ENCODE measurements at places on chromosomes 12 and 14.

GRCh38 chr14:73684627-73685026 is 29.6 kb downstream of the PNMA1 start:
- no peak for DNase-seq

- no peak for DNase-seq
These were observed 1.8 kb downstream of the KIF26A start for GRCh38 chr14:104140213-104140462.

GRCh38 chr14:37143475-37143874 is 28.9 kb downstream of the SLC25A21 start:
- DNase-seq = no peak

- DNase-seq = no peak
These were observed 176.1 kb upstream of the SLC38A2 start for GRCh38 chr12:46548605-46549071.

- DNase-seq = no peak
These were observed 425.2 kb downstream of the EGLN3 start for GRCh38 chr14:33525626-33526025.

DNA sequence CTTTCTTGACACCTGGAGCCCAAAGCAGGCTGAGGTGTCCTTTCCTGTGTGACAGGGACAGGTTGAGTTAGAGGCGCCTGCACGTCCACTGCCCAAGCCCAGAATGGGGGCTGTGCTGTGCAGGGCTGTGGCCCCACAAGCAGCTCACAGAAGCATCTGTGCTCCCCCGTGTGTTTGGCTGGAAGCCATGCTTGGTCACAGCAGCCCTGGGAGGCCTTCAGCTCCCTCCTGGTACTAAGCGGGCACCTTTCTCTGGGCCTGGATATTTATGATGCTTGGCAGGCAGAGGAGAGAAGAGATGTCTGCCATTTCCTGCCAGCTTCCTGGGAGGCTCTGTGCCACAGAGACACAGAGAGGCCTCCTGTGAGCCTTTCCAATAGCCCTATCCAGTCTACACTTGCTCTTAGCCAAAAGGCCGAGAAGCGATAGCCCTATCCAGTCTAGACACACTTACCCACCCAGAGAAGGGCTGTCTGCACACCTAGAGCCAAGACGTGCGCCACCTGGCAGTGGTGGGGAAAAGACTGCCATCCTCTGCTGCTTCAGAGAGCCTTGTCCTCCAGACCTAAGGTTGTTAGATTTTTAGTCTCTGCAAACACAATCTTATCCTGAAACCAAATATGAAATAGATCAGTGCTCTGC is 117.4 kb downstream of the GCH1 start:
- no peak for DNase-seq

DNA sequence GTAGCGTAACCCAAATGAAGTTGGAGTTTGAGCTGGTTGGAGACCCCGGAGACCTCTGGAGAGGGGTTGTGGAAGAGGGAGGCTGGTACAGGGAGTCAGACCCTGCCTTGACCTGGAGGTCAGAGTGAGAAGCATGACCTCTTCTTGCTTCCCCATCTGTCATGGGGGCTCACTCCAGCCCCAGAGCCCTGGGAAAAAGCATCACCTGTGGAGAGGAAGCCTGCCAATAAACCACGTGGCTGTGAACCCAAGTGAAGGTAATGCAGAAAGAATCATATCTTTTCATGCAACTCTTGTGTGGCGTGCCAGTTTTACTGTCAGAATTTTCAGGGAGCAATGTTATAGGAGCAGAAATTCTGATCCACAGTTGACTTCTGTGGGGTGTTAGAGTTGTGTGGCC is 178.5 kb upstream of the PRICKLE1 start:
- DNase-seq = no peak

GRCh38 chr12:77315407-77315806 is 250.0 kb upstream of the E2F7 start:
- DNase-seq = no peak

GRCh38 chr12:131592972-131593371 is 117.9 kb upstream of the SFSWAP start:
- DNase-seq = no peak

- DNase-seq = no peak
These were observed 26.5 kb upstream of the TTC7B start for GRCh38 chr14:90842726-90843125.

Data from stimulated activated CD4-positive, alpha-beta T cell treated with anti-CD3 and anti-CD28 coated beads, Interleukin-4, amount 100 ng/mL, for 4 hours (primary cell).